ENCODE measurements at places on chromosomes 2 and 18.
A peak's percentile ranks its signal among the peaks of the same experiment; 100 is the strongest.

GRCh38 chr2:69601179-69601612 is 42.3 kb downstream of the AAK1 start:
- no peak for DNase-seq

DNA sequence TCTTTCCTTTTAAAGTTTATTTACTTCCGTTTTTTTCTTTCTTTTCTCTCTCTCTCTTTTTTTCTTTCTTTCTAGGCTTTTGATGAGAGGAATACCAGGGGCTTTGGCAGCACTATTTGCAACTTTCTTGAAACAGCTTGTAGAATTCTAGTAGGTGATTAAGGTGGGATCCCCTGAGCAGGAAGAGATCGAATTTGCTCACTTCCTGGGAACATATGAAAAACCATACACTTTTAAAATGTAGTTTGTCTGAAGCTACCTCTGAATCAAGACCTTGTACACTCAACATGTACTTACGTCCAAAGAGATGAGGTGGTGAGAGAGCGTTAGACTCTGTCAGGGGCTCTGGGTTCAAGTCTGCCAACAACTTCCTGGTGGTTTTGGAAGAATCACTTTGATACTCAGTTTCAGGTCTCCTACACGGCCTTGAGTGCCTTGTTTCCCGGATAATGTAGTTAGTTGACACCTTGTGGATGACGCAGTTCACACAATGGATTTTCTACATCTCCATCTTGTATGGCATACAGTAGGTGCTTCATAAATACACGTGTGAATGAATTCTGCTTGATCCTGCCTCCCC is 229.1 kb downstream of the MYCN start:
- DNase-seq = no peak

DNA sequence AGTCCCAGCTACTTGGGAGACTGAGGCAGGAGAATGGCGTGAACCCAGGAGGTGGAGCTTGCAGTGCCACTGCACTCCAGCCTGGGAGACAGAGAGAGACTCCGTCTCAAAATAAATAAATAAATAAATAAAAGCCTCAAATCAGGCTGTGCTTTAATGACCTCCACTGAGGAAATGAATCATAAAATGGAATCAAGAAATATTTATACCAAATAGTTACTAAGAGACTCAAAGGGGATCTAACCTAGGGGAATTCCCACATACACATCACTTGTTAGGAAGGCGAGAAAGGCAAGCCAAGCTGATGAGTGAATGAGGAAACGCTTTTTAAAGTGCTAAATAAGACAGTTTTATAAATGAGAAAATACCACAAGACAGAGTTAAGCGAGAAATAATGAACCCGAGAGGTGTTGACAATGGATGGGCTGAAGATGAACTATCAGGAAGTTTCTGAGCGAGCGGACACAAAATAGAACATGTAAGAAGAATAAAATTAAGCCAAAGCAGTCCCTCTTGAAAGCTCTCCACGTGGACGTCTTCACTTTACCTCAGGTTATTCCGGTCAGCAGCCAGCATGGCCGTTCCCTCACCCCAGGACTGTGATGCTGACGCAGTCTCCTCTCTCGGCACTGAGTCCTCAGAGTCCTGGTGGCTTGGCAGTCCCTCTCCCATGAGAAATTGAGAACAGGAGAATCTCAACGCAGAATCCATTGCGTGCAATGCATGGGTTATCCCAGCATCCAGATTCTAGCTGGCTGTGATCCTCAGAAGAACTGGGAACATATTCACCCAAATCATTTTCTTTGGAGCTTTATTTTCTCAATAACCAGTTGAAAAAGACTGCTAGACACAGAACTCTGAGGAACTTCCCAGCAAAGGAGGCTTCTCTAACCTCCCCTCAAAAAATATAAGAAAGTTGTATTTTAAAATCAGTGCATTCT is 22.3 kb downstream of the PXDN start:
- DNase-seq = no peak

DNA sequence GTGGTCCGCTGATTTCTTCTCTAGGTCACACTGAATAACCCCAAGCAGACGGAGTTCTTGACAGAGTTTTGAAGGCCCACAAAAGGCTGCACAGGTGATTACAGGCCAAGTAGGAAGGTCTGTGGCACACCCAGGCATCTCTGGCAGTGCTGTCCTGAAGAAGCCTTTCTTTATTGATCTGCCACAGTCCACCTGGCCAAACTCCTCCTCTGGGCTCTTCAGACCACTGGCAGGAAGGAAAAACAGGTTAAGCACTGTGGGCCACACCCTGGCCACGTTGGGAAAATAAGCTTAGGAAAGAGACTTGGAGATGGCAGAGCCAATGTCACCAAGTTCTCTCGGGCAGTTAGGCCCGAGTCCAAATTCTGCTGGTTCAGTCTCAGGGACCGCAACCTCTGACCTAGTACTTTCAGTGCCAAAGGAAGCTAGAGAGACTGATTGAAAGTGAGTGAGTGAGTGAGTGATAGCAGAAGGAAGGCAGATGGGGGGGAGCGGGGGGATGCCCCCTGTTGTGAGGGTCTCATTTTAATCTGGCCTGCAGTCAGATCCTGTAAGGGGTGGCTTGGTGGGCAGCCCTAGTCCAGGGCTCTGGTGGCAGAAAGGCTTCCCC is 102.9 kb downstream of the TGFA start:
- DNase-seq = no peak

DNA sequence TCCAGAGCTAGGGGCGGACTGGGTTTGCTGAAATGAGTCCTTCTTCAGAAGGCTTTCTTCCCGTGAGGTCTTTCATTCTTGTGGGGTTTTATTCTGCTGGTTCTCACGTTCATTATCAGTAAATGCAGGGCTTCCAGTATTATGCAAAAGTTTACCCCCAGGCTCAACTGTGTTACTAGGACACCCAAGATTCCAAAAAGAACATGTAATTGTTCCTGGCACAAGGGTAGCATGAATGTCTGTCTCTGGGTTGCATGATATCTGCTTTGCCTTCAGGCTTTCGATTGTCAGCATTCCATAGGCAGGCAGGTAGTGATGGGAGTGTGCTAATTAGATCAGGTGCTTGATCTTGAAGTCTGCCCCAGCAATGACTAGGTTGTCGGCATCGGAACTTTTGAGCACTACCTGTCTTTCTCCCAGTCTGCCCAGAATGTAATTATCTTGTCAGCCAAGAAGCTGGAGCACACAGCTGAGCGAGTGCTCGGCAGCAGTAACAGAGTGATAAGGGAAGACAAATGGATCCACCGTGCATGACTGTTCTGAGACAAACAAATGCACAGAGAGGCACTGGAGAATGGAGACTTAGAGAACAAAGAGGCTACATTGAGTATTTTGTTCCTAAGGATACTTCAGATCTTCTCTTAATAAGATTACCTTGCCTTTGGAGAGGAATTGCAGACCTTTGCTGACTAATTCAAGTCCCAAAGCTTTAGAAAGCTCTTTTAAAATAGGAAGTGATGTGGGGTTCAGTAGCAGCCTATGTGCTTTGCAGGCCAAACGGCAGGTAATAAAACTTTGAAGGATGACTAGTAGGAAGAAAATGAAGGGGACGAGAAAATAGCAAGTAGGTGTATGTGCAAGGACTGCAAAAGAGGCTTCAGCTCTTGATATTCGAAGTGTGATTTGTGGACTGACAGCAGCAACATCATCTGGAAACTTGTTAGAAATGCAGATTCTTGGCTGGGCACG is 41.9 kb downstream of the ITGB6 start:
- DNase-seq = peak; percentile 3

GRCh38 chr2:134950886-134951285 is 32.3 kb downstream of the CCNT2 start:
- DNase-seq = no peak

DNA sequence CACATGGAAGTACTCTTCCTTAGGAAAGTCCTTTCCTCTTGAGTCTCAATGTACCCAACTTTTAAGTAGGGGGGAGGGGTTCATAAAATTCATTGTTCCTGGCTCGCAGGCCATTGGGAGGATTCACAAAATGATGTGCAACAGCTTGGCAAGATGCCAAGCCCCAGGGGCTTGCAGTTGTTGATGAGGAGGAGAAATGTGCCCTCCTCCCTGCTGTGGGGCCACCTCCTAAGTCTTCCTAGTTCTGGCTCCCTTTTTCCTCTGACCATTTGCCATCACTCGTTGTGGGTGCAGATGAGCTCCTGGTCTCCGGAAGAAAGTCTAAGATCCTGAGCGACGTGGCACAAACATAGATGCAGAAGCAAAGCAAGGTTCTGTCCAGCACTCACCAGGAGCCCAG is 435.4 kb downstream of the EIPR1 start:
- DNase-seq = no peak

DNA sequence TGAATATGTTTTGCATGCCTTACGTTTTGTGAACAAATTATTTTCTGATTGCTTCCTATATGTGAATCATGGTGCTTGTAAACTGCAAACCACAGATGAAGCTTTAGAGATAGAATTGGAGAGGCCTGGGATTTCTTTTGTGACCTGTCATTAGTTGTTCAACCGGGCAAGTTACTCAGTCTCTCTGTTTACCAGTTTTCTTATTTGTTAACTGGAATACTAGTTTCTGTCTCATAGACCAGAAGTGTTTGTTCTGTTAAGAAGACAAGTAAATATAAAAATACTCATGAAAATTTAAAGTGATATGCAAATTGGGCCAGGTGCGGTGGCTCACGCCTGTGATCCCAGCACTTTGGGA is 27.3 kb downstream of the DGKD start:
- DNase-seq = no peak

GRCh38 chr2:202084265-202084664 is 11.2 kb downstream of the KIAA2012 start:
- no peak for DNase-seq

- no peak for DNase-seq
Measured at GRCh38 chr18:58496231-58496630, 132.7 kb downstream of the ALPK2 start.

DNA sequence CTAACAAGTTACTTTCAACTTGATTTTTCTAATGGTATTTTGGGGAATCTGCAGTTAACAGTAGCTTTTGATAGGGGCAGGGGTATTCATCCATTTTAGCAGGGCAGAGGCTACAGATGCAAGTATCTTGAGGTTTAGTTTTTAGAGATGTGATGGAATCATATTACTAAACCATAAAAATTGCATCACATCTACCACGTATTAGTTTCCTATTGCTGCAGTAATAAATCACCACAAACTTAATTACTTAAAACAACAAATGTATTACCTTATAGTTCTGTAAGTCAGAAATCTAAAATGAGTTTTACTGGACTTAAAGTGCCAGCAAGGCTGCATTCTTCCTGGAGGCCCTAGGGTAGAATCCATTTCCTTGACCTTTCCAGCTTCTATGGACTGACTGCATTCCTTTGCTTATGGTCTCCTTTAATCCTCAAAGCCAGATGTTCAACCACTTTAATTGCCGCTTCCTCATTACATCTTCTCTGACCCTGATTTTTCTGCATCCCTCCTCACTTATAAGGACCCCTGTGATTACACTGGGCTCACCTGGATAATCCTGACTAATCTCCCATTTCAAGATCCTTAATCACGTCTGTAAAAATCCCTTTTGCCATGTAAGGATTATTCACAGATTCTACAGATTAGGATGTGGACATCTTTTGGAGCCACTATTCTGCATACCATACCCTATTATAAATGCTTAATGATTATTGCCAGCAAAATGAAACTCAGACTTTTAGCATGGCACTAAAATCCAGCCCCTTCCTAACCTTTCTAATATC is 21.9 kb upstream of the EXOC6B start:
- DNase-seq = no peak

- DNase-seq = no peak
Measured at GRCh38 chr2:158097481-158097880, 4.2 kb upstream of the UPP2 start.

- no peak for DNase-seq
Measured at GRCh38 chr2:217892560-217892959, 110.2 kb downstream of the TNS1 start.

DNA sequence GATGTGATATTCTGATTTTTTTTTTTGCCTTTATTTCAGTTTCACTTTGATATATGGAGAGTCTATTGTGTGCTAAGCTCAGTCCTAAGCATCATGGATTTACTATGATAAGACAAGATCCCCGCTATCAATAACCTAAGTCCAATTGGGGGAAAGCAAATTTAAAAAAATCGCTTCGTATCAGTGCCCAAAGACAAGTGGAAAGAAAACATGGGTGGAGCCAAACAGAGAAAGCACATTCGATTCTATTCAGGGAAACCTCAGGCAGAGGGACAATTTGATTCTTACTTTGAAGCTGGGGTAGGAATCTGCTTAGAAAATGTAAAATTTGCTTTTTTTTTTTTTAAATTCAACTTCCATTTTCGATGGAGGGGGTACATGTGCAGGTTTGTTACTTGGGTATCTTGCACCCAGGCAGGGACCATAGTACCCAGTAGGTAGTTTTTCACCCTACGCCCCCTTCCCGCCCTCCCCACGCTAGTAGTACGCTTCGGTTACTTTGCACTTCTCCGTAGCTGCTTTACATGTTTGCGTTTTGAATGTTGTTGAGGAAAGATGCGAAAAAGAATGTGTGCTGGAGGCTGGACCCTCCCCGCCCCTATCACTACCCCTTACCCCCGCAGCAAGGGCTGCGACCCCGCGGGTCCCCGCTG is 12.4 kb downstream of the KIF5C start:
- no peak for DNase-seq

GRCh38 chr2:238724728-238725127 is 123.2 kb upstream of the TWIST2 start:
- no peak for DNase-seq

GRCh38 chr2:234986390-234986789 is 34.6 kb downstream of the SH3BP4 start:
- no peak for DNase-seq

DNA sequence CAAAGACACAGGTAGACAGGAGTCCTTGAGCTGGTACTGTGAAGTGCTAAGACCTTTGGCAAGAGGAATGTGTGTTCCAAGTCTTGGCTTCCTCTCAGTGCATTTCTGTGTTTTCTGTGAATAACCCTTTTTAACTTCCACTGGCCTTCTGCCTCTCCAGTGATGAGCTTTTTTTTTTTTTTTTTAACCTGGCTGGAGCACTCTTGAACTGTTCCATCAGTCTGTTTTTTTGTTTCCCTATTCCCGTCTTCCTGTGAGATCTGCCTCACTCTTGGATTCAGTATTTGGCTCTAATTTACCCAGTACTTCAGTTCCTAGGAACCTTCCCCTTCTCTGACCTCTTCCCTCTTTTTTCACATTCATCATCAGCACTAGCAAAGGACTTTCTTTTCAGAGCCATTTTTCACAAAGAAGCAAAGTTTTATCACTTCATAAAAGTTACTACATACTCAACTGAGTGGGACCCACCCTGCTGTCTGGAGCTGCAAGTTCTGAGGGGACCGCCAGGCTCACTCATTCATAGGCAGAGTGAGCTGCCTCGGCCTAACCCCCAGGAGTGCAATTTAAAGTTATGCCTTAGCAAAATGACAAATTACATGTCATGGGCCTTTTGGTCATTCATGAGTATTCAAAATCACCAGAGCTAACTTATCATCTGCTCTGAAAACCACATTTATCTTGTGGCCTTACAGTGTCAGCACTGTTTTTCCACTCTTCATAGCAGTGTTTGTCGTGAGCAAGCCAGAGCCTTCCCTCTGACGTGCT is 126.9 kb upstream of the DAPL1 start:
- no peak for DNase-seq

GRCh38 chr2:213419980-213420379 is 135.7 kb downstream of the SPAG16 start:
- no peak for DNase-seq

- DNase-seq = peak; percentile 49
Measured at GRCh38 chr2:219249203-219249980, 3.7 kb upstream of the TUBA4B start.

- no peak for DNase-seq
Measured at GRCh38 chr18:47968721-47969120, 38.3 kb upstream of the SMAD2 start.

GRCh38 chr2:131077966-131078365 is 15.3 kb downstream of the FAM168B start:
- DNase-seq = no peak

GRCh38 chr2:127052771-127053691 is 53.9 kb downstream of the BIN1 start:
- DNase-seq = no peak

Data from SK-MEL-5 (cell line).